ENCODE measurements at places on chromosomes 5 and 9.

GRCh38 chr9:135167849-135168655, 80.6 kb downstream of the OLFM1 start:
- DNase-seq: no peak

- no peak for DNase-seq
Observed at GRCh38 chr5:58731641-58732040, 148.8 kb downstream of the RAB3C start.

- DNase-seq: no peak
Observed at GRCh38 chr9:78674874-78675273, 377.9 kb downstream of the PSAT1 start.

- no peak for DNase-seq
Observed at GRCh38 chr5:167923396-167923795, 368.0 kb upstream of the WWC1 start.

DNA sequence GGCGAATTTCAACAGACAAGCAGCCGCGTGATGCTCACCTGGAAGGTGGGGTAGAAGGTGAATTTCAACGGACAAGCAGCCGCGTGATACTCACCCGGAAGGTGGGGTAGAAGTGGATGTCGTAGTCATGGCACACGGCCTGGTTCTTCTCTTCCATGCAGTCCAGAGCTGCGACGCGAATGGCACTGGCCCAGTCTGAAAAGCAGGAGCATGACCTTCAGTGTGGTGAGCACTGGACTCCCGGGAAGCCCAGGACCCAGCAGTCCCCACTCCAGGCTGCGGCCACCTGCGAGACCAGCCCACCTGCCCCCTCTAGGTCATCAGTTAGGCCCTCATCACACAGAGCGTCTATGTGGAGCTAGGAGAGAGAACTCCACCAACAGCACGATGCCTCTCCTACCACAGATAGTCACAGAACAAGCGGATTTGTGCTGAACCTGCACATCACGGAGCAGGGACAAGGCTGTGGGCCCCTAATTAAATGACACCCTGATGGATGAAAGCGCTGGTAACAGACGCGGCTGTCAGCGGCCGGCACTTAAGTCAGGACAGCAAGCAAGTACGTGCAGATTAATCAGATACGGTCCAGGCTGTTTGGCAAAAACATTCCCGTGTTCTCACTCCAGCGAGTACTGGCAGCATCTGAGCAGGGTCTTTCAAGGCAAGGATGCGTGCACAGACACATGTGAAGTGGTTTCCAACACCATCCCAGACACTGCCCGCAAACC, 18.8 kb downstream of the QSOX2 start:
- no peak for DNase-seq

All from stimulated activated CD8-positive, alpha-beta memory T cell treated with anti-CD3 and anti-CD28 coated beads, Interleukin-7, amount 100 ng/mL, for 1 hour (primary cell).